ENCODE measurements at places on chromosomes 11 and 22. TPM values are rescaled to one million over a fixed set of nuclear protein-coding genes. Genes with fewer than 3 reads are reported as not detected.
A peak's percentile ranks its signal among the peaks of the same experiment; 100 is the strongest.

The APOL2 gene
- total RNA-seq: 40.5 TPM

DNA sequence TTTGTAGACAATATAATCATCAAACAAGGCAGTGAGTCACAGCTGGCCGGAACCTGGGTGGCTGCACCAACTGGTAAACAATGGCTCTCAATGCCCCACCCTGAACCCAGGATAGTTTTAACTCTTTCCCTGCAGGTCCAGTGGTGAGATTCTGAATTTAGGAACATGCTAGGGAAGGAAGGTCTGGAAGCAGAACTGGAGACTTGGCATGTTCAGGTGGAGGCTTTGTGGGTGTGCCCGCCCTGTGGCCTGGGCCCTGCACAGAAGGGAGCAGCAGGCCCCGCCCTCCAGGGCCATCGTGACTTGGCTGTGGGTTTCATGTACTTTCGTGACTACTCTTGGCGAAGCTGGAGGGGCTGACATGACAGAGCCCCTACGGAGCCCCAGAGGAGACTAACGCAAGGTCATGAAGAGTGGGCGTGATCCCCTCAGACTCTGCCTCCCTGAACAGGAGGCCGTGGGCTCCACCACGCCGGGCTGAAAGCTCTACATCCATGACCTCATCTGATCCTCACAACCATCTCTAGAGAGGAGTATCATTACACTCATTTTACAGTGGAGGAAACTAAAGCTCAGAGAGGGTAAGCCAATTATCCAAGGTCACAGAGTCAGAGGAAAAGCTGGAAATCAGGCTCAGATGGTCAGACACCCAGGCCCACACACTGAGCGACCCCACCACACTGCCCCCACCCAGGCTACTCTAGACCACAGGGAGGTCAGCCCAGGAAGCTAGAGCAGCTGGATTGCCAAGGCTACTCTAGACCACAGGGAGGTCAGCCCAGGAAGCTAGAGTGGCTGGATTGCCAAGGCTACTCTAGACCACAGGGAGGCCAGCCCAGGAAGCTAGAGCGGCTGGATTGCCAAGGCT lies 27.3 kb downstream of the MAFF start:
- peak; percentile 82 for DNase-seq

DNA sequence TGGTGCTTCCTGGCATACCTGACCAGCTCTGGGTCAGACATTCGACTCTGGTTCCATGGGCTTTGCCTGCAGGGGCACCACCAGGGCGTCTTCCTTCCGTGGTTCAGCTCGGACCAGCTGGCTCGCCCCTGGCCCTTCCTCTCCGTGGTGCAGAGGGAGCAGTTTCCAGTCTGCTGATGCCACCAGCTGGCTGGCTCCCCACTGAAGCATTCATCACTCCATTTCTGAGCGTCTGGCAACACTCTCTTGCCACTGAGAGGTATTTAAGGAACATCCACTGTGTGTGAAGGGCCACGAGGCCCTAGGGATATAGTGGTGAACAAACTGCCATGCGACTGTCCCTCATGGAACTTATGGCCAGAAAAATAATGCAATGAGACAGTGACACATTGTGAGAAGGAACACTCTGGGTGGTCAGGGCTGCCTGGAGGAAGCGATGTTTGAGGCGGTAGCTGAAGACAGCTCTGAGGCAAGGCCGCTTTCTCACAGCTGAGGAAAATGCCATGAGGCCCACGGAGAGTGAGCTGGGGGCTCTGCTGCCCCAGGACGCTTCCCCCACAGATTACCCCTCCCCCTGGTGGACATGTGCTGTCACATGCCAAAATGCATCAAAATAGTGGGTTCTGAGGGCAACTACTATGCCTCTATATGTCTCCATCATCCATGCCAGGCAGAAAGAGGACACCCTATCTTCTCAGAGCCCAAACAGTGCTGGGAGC lies 44.9 kb upstream of the ARFGAP3 start:
- no peak for DNase-seq

DNA sequence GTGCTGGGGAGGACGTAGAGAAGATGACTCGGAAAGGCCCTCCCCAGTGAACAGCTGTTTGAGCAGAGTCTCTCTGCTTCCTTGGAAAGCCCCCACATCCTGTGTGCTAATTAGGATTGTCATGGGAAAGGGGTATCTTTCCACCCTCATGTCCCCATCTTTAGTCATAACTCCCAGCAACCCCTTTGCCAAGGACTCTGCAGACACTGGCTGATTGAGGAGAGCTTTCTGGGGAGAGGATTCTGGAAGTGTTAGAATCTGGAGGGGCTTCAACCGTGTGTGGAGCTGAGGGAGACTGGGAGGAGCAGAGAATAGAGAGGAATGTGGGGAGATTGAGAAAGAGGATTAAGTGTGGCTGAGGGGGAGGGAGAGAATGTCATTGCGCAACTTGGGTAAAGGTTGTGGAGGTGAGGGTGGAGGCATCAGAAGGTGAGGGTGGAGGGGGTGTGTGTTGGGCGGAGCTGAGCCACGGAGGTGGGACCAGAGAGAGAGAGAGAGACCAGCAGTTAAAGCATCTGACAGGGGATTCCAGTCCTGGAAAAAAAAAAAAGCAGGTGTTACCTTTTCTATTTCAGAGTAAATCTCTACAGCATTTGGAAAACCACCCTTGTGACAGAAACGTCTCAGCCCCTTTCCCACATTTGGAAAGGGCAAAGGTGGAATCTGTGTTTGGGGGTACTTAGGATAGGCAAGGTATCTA lies 2.2 kb downstream of the DTX4 start:
- no peak for DNase-seq

The GGA1 gene
- total RNA-seq: 69.9 TPM

DNA sequence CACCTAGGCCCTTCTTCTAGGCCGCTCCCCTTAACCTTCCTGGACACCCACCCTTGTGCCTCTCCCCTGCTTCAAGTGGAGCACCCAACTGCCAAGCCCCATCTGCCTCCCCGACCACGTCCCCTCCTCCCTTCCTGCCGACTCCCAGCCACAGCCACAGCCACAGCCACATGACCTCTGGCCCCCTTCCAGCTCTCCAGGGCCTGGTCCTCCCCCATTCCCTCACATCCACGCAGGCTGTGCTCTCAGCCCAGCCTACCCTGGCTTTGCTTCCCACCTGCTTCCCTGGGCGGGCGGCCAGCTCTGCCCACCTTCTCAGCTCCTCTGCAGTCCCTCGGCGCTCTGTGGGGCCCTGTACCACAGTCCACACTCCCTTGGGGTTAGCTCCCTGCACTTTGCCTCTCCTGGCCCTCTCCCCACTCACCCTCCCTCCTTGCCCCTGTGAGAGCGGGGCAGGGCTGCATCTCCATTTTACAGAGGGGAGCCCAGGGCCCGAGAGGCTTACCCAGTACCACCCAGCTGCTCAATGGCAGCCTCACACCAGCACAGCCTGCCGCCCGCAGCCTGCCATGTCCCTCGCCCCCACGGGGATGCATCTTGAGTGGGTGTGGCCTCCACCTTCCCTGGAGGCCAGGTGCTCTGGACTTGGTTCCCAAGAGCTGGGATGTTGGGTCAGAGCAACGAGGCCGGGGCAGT lies 20.3 kb downstream of the PARVG start:
- peak; percentile 19 for DNase-seq
